ENCODE measurements at places on chromosomes 7 and 10.
A peak's percentile ranks its signal among the peaks of the same experiment; 100 is the strongest.

- no peak for DNase-seq
Measured at GRCh38 chr10:26773633-26774032, 76.1 kb downstream of the PDSS1 start.

GRCh38 chr7:99016196-99016595 lies 127.7 kb downstream of the SMURF1 start:
- DNase-seq = no peak

DNA sequence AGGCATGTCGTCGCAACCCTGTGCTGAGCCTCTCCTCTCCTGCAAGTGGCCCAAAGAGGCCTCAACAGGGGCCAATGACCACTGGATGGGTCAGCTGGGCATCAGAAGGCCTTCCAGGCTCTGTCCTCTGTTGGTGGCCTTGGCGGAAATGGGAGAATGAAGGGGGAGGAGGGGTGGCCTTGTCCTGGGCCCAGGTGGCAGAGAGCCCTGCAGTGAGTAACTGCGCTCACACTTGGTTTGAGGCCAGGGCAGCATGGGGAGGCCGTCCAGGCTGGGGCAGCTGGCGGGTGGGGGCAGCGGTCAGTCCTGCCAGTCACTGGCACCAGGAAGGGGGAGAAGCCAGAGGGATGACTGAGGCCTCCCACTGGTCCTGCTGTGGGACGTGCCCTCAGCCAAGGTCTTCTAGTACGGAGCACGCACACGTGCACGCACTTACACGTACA lies 59.8 kb downstream of the LHPP start:
- DNase-seq = no peak

GRCh38 chr10:108411206-108411605 lies 1246.7 kb upstream of the SORCS1 start:
- DNase-seq = no peak

DNA sequence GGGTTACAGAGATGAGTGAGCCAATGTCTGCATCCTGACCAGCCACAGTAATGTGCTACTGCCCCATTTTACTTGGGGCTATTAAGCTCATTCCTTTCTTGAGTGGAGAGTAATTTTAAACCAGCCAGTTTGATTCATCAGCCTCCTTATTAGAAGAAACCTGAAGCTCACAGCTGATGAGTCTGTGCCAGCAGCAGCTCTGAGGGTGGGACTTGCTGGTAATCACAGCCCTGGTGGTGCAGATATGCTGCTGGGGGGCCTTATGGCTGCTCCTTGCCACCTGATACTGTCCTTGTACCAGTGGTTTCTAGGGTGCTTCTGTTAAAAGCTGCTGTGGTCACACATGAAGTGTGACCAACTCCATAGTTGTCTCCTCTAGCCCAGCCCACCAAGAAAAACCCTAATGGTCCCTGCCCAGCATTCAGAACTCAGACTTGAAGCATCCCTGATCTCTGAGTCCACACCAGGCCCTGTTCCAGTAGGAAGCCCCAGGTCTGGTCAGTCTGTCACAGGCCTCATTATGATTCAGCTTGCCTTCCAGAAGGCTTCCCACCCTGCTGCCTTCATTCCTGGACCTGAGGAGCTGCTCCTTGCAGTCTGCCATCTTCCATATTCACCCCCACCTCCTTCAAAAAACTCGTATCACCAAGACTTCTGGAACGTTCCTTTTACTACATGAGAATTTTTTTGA lies 28.9 kb upstream of the RBM20 start:
- DNase-seq = no peak

- DNase-seq = no peak
Measured at GRCh38 chr7:36806891-36807290, 82.6 kb upstream of the AOAH start.

GRCh38 chr7:90111-91063 lies 102.0 kb upstream of the FAM20C start:
- DNase-seq = no peak

DNA sequence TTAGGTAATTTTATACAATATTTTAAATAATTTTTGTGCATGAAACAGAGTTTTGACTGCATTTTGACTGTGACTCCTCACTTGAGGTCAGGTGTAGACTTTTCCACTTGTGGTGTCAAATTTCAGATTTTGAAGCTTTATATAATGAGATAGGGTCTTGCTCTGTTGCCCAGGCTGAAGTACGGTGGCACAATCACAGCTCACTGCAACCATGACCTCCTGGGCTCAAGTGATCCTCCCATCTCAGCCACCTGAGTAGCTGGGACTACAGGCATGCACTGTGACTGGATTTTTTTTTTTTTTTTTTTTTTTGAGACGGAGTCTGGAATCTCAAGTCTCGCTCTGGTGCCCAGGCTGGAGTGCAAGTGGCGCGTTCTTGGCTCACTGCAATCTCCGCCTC lies 74.9 kb downstream of the TCF7L2 start:
- no peak for DNase-seq

DNA sequence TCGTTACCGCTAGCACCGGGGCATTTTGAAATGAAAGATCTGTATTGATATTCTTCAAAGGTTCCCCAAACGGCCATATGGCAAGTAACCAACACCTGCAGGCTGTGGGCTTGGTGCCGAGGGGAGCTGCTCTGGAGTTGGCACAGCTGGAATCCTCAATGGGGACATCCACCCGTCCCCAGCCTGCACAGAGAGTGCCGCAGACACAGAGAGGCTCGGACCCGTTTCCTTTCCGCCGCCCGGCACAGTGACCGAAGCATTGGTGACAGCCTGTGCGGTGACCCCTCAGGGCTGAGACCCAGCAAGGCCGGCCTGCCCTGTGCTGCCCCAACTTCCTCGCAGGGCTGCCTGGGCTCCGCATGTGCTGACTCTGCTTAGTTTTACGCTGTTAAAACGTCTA lies 4.5 kb downstream of the CFAP46 start:
- DNase-seq = no peak

DNA sequence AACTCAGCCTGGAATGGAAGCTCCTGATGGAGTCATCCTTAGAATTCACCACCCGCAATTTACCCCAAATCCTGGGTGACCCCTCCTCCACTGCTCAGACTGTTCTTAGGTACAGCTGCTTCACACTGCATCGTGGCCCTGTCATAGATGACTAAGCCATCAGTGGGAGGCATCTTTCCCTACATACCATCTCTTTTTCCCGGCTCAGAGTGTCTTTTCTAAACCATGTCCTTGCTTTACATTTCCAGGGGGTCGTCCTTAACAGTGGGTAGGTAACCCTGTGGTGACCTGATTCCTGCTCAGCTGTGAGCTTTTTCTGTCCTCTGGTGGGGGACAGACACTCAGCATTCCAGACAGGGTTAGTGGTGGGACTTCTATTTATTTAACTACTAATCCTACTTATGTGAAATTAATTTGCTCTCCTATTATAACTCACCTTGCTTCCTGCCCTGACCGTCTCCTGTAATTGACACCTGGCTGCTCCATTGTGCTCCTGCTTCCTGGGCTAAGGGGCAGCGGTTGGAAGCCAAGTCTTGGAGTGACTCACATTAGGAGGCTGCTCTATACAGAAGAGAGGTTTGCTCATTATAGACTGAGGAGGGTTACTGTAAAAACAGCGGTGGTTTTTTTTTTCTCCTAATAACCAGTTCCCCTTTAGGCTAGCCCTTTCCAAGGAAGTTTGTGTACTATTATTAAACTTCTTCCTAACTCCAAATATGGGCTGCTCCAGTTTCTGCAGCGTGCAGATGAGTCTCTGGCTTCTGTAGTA lies 40.6 kb downstream of the PYROXD2 start:
- peak; percentile 67 for DNase-seq

GRCh38 chr7:29864656-29865055 lies 58.3 kb downstream of the WIPF3 start:
- DNase-seq = no peak

- no peak for DNase-seq
Measured at GRCh38 chr10:71344993-71345480, 26.0 kb downstream of the SLC29A3 start.

- DNase-seq = no peak
Measured at GRCh38 chr7:151579644-151580043, 59.9 kb upstream of the RHEB start.
